ENCODE measurements at places on chromosomes 11 and 22.

DNA sequence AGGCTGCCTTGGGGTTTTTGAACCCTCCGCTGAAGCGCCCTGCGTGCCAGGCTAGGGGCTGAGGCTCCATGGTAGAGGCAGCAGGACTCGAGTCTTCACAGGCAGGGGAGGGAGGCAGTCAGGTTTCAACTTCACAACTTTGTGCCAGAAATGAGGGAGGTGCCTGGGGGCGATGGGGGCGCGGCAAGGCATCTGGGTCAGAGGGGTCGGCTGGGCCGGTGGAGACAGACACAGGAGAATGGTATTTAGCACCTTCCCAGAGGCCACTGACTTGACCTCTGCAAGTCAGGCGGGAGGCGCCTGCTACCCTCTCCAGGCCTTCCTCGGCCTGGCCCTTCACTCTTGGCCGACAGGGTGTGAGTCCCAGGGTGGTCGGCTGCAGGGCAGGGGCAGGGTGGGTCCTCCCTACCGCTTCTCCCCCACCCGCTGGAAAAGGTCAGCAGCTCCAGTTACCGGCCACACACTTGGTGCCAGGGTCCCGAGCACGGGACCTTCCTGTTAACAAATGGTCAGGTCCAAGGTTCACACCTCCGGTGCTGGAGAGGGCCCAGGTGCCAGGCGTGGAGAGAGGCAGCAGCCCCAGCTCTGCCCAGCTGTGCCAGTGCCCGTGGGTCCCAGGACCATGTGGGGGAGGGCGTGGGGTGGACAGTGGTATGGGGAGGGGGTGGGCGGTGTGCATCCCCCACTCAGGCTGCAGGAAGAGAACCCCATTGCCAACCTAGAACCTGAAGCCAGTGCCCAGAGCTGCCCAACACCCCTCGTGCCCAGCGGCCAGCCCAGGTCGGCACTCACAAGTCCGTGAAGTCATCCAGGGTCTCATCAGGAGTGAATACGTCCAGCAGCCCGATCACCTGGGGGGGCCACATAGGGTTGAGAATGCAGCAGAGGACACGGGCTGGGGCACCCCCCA, 3.8 kb downstream of the MAPK12 start:
- no peak for DNase-seq

- DNase-seq = no peak
Observed at GRCh38 chr11:133903056-133903455, 53.7 kb downstream of the IGSF9B start.

- DNase-seq = no peak
Observed at GRCh38 chr22:33710326-33710725, 209.9 kb downstream of the LARGE1 start.

- no peak for DNase-seq
Observed at GRCh38 chr11:8459711-8460399, 134.2 kb downstream of the STK33 start.

All from NCI-H1930 (cell line).